Activated CD4-positive, alpha-beta T cell treated with anti-CD3 and anti-CD28 coated beads, Interleukin-2, amount 50 U/mL, for 1 hour (primary cell): ENCODE measurements at places on chromosomes 5 and 9.

GRCh38 chr5:6088706-6089105 lies 289.6 kb downstream of the MED10 start:
- DNase-seq = no peak

DNA sequence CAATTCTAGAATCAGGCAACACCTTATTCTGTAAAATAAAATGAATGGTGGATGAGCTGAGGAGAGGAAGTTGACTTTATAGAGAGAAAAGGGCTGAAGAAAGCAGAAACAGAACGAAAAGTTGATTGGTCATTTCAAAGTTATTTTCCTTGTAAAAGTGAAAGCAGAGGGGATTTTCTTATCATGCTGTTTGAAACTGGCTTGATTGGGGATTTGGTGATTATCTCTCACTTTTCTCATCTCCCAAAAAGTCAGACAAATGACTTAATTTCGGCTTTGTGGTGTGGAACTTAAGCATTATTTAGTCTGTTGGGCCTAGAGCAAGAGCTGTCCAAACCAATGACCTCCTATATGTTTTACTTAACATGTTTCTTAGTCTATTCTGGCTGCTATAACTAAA lies 60.5 kb upstream of the ITGA2 start:
- DNase-seq = no peak

DNA sequence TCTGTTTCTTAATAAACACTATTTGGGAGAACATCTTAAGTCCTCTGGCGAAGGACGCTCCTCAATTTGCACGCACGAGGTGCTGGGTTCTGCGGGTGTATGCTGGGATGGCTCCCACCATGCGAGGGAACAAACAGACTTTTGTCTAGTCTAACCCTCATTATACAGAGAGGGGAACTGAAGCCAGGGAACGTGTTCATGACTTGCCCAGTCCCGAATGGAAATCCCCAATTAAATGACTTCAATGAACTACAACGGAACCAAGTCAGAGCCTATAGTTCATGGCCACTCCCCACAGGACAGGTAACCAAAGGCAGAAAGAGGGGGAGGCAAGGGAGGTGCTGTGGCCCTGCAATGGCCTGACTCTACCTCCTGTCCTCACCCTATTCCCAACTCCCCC lies 9.3 kb downstream of the TLE1 start:
- DNase-seq = no peak

DNA sequence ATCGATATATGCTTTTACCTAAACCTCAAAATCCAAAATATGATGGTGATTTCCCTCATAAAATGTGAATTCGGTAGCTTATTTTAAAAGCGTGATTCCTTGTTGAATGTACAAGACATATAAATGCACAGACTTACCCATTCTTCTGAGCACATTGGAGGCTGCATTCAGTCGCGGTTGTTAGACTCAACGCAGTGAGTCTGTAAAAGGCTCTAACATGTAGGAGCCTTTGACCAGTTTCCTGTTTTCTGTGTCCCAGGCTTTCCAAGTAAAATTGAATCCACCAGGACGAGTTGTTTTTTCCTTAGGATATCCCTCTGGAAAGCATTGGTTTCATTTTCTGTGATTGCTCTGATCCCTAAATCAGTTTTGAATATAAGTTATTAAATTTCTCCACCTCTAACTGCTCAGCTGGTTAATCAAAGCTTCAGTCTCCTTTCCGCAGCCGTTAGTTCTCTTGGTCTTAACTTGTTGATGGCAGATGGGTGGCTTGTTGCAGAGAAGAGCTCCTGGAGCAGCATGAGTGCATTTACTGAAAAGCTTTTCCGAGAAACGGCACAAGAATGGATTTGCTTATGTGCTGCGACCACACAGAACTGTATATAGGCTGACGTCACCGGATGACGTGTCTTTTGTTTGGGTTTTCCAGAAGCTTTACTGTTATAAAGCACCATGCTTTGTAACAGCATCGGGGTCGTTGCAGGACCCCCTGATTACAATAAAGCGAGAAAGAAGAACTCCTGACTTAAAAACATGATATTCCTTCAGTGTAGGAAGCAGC lies at the start of gene LRRTM2:
LRRTM2 (minus strand) TSS at position 565 of the 781 bp plus-strand sequence; CDS start at position 141, 424 bp downstream.
- no peak for DNase-seq

- DNase-seq = no peak
Measured at GRCh38 chr5:90050103-90050502, 359.5 kb downstream of the CETN3 start.

DNA sequence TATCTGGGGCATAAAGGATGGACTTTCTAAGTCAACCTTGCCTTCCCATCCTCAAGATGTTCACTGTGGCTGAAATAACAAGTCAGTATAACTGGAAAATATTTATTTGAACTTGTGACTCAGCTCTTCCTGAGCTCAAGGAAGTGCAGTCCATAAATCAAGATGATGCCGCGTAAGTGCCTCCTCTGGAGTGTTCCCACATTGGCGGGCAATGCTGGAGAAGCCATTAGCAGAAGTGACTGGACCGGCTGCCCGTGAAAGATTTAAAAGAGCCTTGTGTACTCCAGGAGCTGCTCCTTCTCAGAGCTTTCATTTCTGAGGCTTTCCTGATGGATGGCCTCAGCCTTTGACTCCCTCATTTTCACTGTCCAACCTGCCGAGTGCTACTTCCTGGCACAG lies 17.4 kb downstream of the TMOD1 start:
- no peak for DNase-seq

- no peak for DNase-seq
Measured at GRCh38 chr9:70390933-70391341, 23.5 kb downstream of the KLF9 start.
